ENCODE measurements at places on chromosomes 1 and 21.

DNA sequence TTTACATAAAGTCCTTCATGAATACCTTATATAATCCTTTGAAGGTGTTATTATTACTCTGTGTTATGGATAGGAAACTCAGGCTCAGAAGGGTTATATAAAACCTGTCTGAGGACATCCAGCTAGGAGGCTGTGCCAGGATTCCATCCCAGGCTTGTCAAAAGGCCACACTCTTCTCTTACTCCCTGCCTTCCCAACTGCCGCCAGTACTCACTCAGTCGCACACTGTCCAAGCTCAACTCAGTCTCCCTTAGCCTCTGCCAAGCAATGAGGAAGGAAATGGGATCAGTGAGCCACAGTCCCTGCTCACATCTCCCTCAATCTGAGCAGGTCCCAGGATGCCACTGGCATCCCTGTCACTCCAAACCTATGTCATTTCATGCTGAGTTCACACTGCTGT lies 94.4 kb downstream of the NAV1 start:
- no peak for DNase-seq

DNA sequence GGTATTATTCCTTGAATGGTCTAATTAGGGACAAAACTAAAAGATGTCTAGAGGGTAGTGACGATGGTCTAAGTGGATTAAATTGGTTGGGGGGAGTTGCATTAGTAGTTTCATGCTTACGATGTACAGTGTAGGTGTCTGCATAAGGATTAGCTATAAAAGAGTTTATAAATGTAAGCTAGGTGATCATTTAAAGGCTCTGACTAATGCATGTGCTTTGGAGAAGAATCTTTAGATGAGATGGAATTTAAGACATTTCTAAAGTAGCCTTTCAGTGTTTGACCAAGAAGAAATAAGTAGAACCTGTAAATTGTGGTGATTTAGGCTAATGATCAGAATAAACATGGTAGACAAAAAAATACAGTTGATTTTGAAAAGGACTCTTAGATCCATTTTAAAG lies 7.4 kb downstream of the SYT14 start:
- no peak for DNase-seq

DNA sequence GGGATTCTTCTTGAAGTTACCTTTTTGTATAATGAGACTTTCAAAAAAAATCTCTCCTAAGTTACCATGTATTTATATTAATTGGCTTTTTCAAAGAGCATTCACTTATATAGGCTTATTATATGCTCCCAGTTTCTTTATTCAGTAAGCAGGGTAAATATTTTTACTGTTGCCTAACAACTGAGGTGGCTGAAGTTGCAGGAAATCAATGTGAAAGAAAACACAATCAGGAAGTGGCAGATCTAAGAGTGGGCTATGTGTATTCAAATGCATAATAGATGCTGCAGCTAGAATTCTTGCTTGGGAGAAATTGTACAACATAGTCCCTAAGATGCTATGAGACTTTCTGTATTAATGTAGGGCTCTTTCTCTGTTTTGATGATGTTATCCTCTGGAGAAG lies 606.9 kb downstream of the NUF2 start:
- no peak for DNase-seq

DNA sequence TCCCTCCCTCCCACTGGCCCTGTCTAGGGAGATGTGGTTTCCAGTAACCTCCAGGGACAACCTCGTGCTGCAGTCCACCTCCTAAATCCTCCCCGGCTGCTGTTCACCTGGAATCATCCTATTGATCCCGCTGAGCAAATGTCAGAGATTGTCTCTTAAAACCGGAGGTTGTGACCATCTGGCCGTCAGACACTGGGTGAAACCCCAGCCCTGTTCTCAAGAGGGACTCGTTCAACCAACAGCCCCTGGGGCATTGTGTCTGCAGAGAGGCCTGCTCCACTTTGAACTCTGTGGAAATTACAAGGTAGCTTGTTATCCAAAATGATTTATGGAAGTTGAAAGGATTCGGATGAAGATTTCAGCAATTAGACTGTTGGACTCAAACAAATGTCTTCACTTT lies 498.0 kb downstream of the MATN1 start:
- no peak for DNase-seq

DNA sequence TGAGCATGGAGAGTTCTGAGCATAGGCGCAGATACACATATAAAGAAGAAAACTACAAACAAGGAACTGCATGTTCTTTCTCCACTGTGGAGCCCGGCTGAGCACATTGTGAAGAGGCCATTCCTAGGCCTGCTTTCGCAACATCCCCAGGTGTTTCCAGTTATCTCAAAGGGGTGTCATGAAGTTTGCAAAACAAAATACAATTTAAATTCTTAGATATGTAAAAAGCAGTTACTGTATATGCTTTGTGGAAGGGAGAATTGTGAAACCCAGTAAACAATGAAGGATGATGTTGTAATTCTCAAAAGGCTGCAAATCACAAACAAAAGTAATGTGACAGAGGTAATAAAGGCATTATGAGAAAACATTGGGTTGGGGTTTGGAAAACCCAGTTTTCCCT lies 98.6 kb upstream of the ZNF644 start:
- DNase-seq: no peak

- no peak for DNase-seq
Measured at GRCh38 chr1:11898831-11899467, 27.3 kb downstream of the KIAA2013 start.

DNA sequence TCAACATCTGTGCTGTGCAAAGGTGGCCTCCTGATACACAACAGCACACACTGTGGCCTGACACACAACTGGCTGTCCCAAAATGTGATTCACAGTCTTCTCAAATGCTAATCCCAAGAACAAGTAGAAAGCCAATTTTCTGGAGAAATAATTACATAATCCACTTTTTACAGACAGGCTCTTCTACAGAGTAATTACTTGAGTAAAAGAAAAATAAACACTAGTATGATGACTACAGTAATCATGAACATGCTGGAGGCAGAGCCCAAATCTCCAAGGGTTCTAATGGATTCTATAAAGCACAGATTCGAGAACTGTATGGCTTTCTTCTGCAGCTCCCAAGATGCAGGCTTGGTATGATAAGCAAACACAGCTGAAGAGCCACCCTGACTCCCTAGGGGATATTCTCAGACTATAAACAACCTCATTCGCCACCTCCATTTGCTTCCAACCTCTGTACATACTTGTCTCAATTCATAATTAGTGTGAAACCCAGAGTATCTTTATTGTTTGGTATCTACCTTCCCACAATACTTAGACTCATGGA lies 81.9 kb downstream of the SIPA1L2 start:
- no peak for DNase-seq

- DNase-seq: no peak
Measured at GRCh38 chr1:167912294-167912693, 1.6 kb downstream of the ADCY10 start.

DNA sequence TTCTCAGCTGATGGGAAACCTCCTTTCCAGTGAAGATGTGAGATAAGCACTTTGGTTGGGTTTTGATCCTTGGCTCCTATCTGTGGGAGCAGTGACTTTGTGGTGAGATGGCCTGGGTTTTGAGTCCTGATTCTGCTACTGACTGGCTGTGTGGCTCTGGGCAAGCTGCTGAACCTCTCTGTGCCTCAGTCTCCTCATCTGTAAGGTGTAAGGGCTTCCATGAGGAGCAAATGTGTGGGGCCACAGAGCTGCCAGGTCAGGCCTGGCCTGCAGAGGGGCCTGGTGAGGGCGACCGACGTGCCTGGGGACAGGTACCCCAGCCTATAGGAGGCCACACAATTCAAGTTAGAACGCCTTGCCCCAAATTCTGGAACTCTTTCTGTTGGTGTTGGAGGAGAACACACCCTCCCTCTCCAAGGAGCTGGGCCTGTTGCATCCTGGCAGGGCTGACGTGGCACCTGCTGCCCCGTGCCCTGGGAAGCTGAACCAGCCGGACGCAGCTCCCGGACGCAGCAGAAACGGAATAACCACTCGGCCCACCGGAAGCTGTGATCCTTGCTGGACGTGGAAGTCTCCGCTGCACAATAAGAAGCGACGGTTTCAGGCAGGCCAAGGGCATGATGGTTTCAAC lies 62.7 kb downstream of the AGPAT3 start:
- no peak for DNase-seq

DNA sequence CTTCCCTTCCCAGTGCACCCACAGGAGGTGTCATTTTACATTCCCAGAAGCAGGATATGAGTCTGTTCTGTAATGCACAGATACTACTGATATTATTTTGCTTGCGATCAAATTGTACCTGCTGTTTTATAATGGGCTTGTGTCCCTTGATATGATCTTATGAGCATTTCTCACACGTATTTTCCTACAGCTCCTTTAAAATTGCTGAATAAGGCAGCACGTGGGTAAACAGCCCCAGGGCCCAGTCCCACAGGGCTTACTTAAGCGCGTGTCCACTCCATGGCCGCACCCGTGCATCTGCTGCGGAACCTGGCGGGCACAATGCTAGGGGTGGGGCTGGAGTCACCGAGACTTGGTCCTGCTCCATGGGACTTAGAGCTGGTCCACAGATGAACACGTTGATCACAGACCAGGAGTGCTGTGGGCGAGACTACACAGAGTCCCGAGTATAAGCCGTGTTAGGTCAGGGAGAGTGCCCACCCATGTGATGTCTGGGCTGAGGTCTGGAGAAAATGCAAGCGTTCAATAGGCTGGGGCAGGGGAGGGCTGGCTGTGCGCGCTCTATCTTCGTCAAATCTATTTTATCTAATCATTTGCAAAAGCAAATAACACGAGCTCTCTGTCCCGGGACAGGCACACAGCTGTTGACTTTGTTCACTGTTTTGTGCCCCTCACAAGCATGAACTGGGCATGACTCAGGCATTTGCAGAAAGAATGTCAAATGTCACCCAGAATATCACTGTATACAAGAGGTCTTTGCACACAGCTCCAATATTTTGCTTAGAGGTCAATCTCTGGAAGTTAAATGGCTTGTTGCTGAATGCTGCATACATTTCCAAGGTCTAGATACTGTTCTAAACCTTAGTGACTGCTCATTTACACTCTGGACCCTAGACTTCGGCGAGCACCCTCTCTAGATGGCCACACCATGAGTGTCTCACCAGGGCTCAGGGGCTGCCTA lies 119.3 kb downstream of the CRYAA start:
- no peak for DNase-seq

Measured in T-helper 1 cell (primary cell).